ENCODE measurements at places on chromosomes 7 and 10.
A peak's percentile ranks its signal among the peaks of the same experiment; 100 is the strongest.

GRCh38 chr10:20195076-20195475 is 378.8 kb downstream of the PLXDC2 start:
- no peak for DNase-seq

GRCh38 chr7:151761231-151761630 is 115.7 kb downstream of the PRKAG2 start:
- peak; percentile 44 for DNase-seq

DNA sequence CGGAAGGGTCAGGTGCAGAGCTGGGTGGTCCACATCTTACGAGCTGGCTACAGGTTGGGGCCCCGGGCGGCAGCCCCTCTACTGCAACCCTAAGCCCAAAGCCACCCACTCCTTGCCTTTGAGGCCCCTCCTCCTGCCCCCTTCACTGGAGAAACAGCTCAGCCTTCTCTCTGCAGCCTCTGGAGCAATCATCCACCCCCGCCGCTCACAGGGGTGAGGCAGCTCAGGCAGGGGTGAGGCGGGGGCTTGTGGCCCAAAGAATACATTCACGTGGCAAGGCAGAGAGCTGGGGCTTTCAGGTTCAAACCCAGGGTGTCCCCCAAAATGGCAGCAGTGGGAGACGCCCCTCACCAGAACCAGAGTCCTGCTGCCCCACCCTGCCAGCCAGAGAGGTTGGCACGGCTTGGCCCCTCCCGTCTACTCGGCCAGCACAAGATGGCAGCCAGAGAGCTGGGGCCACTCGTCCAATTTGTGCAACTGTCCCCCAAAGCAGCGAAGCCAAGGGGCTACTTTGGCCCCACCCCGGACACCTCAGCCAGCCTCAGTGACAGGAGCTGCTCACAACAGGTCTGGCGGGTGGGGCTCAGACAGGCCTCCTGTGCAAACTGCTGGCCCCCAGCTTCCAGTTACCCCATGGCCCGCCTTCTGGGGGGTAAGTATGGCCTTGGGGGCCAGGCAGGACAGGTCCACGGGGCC is 7.2 kb downstream of the GNB2 start:
- DNase-seq: no peak

DNA sequence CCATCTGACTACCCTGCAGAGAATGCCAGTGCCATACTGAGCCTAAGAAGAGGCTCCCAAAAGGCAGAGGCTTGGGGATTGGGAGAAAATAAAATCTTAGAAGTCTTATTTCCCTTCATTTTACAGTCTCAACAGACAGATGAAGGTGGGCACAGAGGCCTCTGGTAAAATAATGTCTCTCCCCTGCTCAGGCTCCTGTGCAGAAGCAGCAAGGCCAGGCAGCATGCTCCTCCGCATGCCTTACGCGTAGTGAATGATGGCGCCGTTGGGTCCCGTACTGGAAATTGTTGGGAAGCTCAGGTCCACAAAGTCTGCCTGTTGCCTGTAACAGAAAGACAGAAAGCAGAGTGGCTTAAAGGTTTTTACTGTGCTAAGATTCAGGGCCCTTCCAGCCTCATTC is 45.8 kb downstream of the XPNPEP1 start:
- peak; percentile 15 for DNase-seq

GRCh38 chr7:46387646-46388045 is 466.6 kb upstream of the IGFBP3 start:
- no peak for DNase-seq

DNA sequence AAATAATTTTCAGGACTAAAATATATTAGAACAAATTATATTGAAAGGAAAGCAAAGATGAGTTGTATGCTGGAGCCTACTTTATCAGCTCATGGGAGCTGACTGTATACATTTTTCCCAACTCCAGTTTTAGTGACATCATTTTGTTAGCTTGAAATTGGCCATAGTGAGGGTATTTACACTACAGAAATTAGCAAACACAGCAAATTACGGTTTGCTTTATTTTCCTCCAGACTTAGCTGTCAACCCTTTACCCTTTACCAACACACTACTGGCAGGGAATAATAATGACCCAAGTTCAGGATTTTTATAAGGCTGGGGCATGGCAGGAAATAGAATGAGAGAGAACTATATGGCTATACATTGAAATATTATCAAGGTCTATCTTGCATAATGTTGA is 120.3 kb upstream of the PRSS1 start:
- DNase-seq: no peak

DNA sequence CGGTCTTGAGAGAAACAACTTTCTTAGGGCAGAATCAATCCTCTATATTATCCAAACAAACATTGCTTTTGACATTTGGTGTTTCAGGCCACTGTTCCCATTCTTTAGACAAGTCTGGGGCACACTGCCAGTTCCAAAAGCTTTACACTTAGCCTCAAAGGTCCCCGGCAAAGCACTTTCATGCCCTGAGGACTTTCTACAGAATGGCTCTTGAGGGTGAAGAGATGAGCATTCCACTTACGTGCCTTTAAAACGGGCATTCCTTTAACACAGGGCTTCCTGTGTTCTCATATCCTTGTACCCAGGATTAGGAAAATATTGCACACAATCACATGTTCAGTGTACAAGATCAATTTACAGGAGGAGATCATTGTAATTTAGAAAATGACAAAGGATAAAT is 13.1 kb upstream of the TMEM213 start:
- DNase-seq: no peak

GRCh38 chr10:121267236-121268003 is 330.8 kb downstream of the FGFR2 start:
- no peak for DNase-seq

DNA sequence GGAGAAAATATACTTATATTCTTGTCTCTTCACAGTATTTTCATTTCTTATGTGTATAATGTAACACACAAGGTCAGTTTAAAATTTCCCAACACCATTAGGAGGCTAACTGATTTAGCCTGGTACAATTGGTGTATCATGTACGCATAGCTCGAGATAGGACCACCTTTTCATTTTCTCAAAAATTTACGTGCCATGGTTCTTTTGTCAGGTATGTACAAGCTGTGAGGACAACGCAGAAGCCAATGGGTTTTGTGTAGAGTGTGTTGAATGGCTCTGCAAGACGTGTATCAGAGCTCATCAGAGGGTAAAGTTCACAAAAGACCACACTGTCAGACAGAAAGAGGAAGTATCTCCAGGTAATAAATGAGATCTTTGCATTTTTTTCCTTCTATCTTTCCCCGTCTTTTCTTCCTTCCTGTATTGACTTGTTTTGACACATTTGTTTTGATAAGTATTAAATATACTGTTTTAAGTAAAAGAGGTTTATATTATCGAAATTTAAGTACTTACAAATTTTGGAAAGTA is 55.0 kb downstream of the TRIM24 start:
- no peak for DNase-seq

- DNase-seq: no peak
These were observed 623.9 kb downstream of the SORCS1 start for GRCh38 chr10:106540645-106541044.

DNA sequence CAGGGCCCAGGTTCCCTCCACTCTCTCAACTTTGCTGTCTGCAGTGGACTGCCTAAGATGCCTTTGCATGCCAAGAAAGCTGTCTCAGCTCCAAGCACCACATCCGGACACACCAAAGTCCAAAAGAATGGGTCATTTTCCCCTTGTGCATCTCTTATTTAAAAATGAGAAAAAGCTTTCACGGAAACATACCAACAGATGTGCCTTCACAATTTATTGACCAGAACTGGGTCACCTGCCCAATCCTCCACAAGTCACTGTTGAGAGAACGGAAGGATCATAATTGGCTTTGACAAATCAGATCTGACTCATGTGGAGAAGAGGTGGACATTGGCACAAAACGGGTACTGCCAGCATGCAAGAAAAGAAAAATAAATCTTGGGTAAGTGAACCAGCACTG is 258.3 kb downstream of the SNX13 start:
- no peak for DNase-seq

- no peak for DNase-seq
These were observed 10.8 kb upstream of the ETV1 start for GRCh38 chr7:14000247-14000646.

DNA sequence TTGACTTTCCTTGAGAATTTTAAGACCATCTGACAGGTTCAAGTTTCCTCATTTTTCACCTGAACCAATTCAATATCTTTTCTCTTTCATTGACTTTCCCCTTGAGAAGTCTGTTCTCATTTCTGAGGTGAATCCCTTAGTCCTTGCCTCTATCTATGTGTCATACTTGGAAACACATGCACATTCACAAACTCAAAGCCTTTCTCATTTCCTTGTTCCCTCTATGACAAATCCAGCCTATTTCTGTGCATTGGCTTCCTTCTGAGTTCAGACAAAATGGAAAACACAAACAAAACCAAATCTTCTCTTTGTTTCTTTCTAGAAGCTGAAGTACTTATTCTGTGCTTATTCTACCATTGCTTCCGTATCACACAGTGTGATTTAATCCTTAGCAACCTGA is 13.8 kb downstream of the PTTG1IP2 start:
- DNase-seq: no peak

- no peak for DNase-seq
These were observed 26.5 kb upstream of the TRIM8 start for GRCh38 chr10:102617816-102618215.

- no peak for DNase-seq
These were observed 16.4 kb downstream of the TNRC18 start for GRCh38 chr7:5406957-5407945.

DNA sequence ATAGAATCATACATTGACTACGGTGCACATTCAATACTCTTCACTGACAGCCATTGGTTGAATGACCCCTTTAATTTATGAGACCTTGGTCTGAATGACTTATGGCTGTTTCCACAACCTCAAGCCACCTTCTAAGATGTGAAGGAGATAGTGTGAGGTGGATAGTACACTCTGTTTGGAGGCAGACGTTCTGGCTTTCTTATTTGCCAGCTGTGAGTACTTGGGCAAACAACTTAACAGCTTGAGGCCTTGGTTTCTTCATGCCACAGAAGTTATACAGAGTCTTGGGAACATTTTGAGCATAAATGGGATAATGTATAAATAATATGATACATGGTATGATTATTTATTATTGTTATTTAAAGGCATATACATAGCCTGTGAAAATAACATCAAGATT is 62.0 kb downstream of the BPGM start:
- DNase-seq: no peak

GRCh38 chr10:88996927-88997326 is 6.3 kb downstream of the FAS start:
- no peak for DNase-seq

GRCh38 chr10:132326344-132326889 is 5.6 kb upstream of the LRRC27 start:
- no peak for DNase-seq

GRCh38 chr10:118658762-118659161 is 63.3 kb upstream of the PRLHR start:
- DNase-seq: no peak

DNA sequence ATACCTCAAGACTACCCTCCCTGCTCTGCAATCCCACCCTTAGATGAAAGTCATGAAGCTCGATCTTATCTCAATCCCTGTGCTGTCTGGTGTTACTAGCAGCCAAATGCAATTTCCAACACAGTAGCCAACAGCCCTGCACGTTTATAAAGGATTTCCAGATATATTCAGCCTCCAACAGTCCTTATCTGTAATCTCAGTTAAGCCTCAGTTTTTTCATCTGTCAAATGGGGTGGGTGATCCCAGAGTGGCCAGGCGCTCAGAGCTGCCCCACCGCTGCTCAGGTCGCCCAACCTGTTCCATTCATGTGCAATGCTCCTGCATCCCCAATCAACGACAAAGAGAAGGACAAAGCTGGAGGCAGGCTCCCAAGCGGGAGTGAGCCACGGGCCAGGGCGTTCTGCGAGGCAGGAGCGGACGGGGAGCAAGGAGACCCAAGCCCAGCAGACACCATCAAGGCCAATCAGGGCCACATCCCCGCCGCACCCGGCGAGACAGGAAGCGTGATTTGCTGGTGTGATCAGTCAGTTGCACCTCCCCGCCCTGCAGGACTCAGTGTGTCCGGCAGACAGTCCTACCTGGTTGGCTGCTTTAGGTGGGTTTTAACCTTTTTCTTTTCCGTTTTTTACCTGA is 19.7 kb downstream of the PDGFA start:
- no peak for DNase-seq

GRCh38 chr10:118254654-118255053 is 87.5 kb downstream of the FAM204A start:
- no peak for DNase-seq

DNA sequence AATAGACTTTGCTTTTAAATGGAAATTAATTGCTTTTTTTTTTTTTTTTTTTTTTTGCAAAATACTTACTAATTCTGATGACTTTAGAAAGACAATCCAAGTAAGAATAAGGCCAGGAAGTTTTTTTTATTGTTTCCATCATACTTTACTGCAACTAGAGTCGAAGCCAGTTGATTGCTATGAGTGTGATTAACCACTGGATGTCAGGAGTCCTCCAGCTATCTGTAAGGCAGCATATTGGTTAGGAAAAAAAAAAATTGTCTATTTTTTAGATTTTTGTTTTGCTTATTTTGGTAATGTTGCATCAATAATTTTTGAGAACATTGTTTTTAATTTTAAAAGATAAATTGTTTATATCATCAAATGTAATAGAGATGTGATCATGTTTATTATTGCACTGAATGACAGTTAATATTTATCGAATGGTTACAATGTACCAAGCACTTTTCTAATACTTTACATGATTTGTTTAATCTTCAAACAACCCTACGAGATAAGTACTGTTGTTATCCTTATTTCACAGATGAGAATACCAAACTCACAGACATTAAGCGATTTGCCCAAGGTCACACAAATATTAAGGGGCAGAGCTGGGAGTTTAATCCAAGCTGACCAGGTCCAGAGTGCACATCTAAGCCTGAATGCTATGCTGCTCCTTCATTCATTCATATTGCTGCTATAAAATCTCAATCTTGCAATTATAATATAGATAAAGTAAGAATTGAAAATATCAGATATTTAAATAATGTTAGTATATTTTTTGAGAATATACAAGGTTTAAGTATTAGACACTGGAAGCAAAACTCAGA is 19.9 kb upstream of the LMOD2 start:
- no peak for DNase-seq

- DNase-seq: no peak
These were observed 15.6 kb downstream of the BCCIP start for GRCh38 chr10:125838802-125839575.

DNA sequence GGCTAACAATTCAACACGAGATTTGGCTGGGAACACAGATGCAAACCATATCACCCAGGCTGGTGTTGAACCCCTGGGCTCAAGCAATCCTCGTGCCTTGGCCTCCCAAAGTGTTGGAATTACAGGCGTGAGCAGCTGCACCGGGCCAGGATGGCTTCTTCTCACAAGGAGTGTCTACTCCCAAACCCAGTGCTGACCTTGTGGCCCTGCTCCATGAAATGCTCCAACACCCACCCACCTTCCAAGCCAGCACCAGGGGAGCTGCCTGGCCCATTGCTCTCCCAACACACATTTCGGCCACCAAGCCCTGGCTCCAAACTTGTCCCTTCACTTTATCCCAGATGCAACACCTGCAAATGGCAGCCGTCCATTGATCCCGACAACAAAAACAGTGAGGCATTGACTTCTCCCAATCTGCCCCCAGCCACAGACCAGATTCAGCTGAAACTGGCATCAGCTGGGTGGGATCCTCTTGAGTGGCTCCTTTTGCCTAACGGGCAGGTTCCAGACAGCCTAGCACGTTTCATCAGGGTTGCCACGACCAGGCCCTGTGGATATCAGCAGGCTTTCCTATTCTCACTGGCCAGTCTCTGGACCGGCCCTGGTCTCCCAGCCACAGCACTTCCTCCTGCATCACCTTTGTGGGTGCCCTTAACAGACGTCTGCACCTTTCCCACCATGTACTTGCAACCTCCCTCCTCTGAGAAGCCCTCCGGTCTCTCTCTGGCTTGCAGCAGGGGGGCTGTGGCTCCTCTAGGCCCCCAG is 105.7 kb upstream of the CARD11 start:
- DNase-seq: no peak

GRCh38 chr7:23105644-23106056 is at the start of gene KLHL7:
TSS of gene KLHL7 (plus strand) at chr7:23105785. CDS start at chr7:23106027, 242 bp downstream.
- peak; percentile 98 for DNase-seq

GRCh38 chr10:87782721-87783120 is 35.3 kb downstream of the ATAD1 start:
- no peak for DNase-seq

Data from colonic mucosa (tissue), 4 donors.